ENCODE measurements at places on chromosomes 7 and 10. TPM values are rescaled to one million over a fixed set of nuclear protein-coding genes. Genes with fewer than 3 reads are reported as not detected.
A peak's percentile ranks its signal among the peaks of the same experiment; 100 is the strongest.

Gene GDF2
- total RNA-seq = not detected

DNA sequence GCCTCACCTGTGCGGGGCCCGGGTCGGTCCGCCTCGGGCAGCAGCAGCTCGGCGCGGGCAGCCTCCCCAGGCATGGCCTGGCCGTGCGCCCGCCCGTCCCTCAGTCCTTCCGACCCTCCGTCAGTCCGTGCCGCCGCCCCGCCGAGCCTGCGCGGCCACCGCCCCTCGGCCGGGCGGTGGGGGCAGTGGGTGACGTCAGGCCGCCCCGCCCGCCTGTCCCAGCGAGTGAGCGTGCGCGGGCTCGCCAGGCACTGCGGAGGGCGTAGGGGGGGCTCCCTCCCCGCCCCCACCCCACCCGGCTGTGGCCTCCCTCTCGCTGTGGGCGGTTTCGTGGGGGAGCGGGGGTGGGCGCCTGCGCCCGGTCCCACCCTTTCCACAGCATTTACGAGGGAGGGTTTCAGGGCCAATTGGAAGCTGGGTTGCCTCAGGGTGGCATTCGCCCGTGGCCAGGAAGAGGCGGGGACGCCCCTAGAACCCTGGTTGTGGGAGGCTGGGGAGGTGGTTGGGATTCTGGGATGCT lies at the start of gene NACAD:
NACAD (minus strand) TSS at position 149 of the 520 bp plus-strand sequence; CDS start at position 74, 75 bp downstream.
- H3K4me3 ChIP-seq = peak within 1 kb of the TSS; percentile 76
- peak; percentile 52 for DNase-seq
- H3K36me3 ChIP-seq = no peaks in the 10 kb centered on the region

DNA sequence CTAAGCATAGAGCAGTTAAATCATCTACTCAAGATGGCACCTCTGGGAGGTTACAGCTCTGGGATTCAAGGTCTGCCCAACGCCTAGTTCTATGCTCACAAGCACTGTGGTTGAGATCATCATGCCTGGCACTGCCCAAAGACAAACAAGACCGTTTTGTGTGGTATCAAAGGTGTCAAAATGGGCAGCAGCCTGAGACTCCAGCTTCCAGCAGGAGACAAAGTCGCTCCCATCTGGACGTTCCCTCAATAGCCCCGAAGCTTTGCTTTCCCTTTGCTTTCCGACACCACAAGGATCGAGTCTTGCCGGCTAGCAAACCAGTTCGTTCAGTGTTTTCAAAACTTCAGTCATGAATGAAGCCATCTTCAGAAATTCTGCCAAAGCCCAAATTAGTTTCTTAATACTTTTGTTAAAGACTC lies 5.1 kb downstream of the HABP2 start:
- peaks cover 1% of the 10 kb centered on the region for H3K4me1 ChIP-seq
- no peak for DNase-seq

GRCh38 chr7:25359471-25360059 lies 131.3 kb upstream of the NPVF start:
- H3K4me1 ChIP-seq = no peaks in the 10 kb centered on the region
- H3K27me3 ChIP-seq = no peaks in the 10 kb centered on the region
- H3K4me3 ChIP-seq = no peak overlapping the region
- DNase-seq = no peak
- H3K27ac ChIP-seq = no peak overlapping the region

DNA sequence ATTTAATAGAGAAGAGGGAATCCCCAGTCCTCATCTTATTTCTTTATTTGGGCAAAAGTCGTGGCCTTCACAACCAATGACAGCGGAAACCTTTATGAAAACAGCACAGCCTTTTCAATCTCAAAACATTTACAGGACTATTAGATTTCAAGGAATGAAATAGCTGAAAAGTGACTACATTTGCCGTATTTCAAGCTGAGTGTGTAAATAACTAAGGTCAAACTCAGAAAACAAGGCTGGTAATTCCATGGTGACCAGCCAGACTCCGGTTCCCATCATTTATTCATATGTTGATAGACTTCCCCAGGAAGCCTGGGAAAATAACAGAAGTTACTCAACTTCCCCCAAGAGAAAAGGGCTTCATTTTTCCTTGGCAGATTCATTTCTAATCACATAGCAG lies 457.3 kb upstream of the NFE2L3 start:
- H3K4me1 ChIP-seq = no peaks in the 10 kb centered on the region
- H3K27ac ChIP-seq = no peak overlapping the region
- DNase-seq = no peak

DNA sequence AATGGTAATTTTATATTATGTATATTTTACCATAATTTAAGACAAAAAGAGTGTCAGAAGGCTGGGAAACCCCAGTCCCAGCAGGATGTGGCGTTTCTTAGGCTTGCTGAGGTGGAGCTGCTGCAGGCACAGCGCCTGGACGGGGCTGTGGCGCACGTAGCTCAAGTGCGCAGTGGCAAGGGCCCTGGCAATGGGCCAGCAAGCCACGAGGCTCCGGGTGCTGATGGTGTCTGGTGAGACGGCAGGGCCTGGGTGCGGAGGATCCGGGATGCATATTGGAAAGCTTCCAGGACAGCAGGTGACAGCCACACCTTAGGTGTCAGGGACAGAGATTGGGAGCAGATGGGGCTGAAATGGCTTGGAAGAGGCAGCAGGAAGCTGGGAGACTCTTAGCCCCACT lies 37.2 kb downstream of the CLEC2L start:
- DNase-seq = no peak
- H3K27ac ChIP-seq = peak overlapping the region; percentile 88
- no peaks in the 10 kb centered on the region for H3K36me3 ChIP-seq
- peaks cover 7% of the 10 kb centered on the region for H3K4me1 ChIP-seq

Gene HTR5A
- total RNA-seq = not detected

DNA sequence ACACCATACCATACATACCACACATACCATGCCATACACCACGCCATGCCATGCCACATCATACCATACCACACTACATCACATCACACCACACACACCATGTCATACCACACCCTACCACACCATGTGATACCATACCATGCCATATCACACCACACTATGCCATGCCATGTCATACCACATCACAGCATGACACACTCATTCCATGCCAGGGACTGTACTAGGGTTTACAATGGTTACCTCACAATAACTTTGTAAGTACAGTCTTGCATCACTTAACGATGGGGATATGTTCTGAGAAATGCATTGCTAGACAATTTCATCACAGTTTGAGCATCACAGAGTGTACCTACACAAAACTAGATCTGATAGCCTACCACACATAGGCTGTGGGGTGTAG lies 14.5 kb downstream of the PYROXD2 start:
- no peak overlapping the region for H3K27ac ChIP-seq
- H3K36me3 ChIP-seq = peaks cover 31% of the 10 kb centered on the region
- H3K4me1 ChIP-seq = peaks cover 4% of the 10 kb centered on the region
- H3K27me3 ChIP-seq = no peaks in the 10 kb centered on the region
- no peak for DNase-seq
- H3K4me3 ChIP-seq = no peak overlapping the region

Gene VSIR
- 102 TPM for total RNA-seq

DNA sequence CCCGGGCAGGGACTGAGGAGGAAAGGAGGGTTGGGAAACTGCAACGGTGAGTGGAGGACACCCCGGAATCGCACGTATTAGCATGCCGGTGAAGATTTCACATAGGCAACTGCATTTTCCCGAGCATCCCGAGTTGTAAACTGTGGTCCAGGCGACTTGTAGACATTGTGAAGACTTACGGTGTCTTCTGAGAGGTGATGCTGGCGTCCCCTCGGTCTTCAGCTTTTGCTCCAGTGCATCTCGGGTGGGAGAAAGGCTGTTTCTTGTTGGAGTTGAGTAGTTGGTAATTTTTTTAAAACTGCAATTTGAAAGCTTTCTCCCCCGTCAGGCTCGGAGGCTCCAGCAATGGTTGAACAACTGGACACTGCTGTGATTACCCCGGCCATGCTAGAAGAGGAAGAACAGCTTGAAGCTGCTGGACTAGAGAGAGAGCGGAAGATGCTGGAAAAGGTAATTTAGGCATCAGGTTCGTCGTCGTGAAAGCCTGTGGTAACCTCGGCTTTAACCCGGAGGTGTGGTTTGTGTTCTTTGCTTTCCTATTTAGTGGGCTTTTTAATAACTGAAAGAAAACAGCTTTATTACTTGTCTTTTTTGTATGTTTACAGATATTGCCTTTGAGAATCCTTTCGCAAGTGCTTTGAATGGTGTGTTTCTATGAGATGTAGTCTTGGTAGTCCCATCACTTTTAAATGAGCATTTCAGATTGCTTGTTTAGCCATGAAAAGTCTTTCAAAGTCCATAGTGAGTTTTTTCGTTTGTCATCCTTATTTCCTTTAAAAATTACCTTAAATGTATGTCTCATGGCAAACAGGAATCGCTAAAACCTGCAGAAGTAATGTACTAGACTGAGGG lies 687 bp downstream of the HELLS start:
- no peak for DNase-seq
- no peaks in the 10 kb centered on the region for H3K36me3 ChIP-seq
- peaks cover 23% of the 10 kb centered on the region for H3K4me1 ChIP-seq

Gene MGAM2
- not detected for total RNA-seq

Gene TWIST1
- not detected for total RNA-seq

DNA sequence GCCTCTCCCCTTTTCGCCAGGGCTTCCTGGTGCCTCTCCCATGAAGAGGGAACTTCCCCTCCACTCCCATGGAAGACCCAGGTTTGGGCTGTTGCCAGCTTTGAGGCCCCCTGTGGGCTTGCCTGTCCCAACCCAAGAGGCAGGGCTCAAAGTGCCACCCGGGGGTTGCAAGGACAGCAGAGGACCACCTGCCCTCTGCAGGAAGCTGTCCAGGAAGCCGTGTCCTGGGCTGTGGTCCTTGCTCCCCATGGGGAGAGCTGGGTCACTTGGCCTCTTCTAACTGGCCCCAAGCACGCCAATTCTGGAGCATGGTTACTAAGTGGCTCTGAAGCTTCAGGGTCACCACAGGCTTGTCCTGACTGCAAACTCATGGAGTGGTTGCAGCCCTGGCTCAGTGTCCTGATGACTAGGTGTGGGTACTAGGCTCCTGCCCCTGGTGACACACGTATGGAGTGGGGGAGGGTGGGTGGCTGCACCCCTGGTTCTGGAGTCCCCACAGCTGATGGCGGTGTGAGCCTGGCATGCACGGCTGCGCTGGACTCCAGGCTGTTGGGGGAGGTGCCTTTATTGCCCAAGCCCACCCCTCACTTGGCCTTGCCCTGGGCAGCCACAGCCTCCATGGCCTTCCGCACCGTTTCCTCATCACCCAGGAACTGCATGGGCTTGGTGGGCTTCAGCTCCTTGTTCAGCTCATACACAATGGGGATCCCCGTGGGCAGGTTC lies 3.0 kb downstream of the PGAM2 start:
- no peak overlapping the region for H3K27ac ChIP-seq
- DNase-seq = no peak
- H3K36me3 ChIP-seq = peaks cover 20% of the 10 kb centered on the region

Gene PBLD
- total RNA-seq = 2.2 TPM

DNA sequence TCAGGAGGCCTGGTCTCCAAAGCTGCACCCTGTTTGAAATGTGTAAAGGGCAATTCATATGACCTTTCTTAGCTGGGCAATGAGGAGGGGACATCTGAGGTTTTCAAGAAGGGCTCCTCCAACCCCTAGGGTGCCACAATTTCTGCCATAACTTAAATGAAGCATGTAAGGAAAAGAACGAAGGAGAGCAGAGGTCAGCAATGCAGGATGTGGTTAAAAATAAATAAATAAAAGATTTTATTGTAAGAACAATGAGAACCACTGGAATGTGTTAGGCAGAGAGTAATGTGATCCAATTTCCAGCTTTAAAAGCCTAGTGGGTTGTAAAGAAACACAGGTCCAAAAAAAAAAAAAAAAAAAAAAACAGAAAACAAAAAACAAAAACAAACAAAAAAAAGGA lies 673.1 kb downstream of the TNS3 start:
- H3K36me3 ChIP-seq = no peaks in the 10 kb centered on the region
- no peaks in the 10 kb centered on the region for H3K27me3 ChIP-seq
- no peak for DNase-seq
- H3K27ac ChIP-seq = no peak overlapping the region
- H3K4me3 ChIP-seq = no peak overlapping the region

GRCh38 chr7:7970237-7970530 lies 1.6 kb downstream of the GLCCI1 start:
- no peak overlapping the region for H3K4me3 ChIP-seq
- DNase-seq = no peak
- H3K36me3 ChIP-seq = no peaks in the 10 kb centered on the region

GRCh38 chr7:82049891-82050533 lies 280.2 kb upstream of the HGF start:
- no peak for DNase-seq
- H3K4me3 ChIP-seq = no peak overlapping the region
- no peaks in the 10 kb centered on the region for H3K36me3 ChIP-seq
- H3K27me3 ChIP-seq = no peaks in the 10 kb centered on the region
- no peaks in the 10 kb centered on the region for H3K4me1 ChIP-seq

DNA sequence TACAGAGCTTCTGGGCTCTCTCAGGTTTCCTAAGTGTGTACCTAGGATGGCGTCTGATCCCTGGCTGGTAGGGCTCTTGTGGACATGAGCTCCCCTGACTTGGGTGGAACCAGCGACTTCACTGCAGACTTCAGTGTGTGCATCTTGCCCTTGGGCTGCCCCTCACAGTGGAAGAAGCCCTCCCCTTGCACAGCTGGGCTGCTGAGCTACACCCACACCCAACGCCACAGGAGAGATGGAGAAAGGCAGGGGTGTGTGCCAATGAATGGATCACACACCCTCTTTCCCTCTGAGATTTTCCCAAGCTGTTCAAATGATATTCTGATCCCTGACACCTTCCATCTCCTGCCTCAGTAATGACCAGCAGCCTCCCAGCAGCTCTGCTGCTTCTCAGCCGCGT lies 296.7 kb downstream of the GFRA1 start:
- no peak overlapping the region for H3K27ac ChIP-seq
- H3K4me1 ChIP-seq = no peaks in the 10 kb centered on the region

Gene ZNF425
- total RNA-seq = 3.8 TPM

Gene ANXA8L1
- total RNA-seq = not detected

Gene ZNF679
- total RNA-seq = not detected

DNA sequence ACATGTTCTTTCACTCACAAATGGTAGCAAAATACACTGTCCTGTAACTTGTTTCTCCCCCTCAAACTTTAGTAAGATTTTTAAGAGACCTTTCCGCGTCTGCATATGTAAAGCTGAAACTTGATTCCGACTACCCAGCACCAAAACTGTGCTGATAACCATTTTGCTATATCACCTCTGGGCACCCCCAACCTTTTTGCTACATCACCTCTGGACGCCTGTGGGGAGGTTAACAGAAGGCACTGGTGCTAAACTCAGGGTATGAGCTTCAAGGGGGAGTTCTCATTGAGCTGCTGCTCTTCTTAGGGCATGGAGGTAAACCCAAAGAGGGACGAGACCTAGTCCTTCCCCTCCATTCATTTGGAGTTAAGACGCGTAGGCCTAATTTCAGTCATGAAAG lies 67.6 kb upstream of the NFE2L3 start:
- no peaks in the 10 kb centered on the region for H3K36me3 ChIP-seq
- H3K27me3 ChIP-seq = peaks cover 9% of the 10 kb centered on the region
- peaks cover 2% of the 10 kb centered on the region for H3K4me1 ChIP-seq
